ENCODE measurements at places on chromosomes 1 and 21.

DNA sequence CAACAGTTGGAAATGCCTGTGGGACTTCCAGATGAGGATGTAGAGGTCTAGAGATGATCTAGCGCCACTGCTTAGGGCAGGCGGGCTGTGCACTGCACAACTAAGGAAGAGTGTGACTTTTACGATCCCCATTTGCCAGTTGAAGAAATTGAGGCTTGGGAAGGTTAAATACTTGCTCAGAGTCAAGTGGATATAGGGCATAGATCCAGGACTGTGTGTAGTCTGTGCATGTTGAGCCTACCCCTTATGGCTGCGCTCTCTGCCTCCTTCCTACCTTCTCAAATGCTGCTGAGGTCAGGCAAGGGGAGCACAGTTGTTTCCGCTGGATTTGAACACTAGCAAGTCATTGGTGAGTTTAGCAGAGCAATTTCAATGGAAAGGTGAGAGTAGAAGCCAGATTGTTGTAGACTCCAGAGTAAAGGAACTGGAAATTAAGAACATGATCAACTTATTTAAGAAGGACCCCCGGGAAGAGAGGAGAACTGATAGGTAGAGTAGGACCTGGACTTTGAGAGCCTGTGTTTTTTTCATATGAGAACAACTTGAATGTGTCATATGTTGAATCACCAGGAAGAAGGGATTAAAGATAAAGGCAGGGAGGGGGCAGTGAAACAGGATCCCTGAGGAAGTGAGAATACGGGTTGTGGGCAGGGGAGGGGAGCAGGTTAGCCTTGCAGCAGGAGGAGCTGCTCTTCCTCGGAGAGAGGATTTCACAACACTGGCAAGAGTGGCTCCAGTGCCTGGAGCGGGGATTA lies 2.7 kb downstream of the CAPN2 start:
- no peak for DNase-seq

DNA sequence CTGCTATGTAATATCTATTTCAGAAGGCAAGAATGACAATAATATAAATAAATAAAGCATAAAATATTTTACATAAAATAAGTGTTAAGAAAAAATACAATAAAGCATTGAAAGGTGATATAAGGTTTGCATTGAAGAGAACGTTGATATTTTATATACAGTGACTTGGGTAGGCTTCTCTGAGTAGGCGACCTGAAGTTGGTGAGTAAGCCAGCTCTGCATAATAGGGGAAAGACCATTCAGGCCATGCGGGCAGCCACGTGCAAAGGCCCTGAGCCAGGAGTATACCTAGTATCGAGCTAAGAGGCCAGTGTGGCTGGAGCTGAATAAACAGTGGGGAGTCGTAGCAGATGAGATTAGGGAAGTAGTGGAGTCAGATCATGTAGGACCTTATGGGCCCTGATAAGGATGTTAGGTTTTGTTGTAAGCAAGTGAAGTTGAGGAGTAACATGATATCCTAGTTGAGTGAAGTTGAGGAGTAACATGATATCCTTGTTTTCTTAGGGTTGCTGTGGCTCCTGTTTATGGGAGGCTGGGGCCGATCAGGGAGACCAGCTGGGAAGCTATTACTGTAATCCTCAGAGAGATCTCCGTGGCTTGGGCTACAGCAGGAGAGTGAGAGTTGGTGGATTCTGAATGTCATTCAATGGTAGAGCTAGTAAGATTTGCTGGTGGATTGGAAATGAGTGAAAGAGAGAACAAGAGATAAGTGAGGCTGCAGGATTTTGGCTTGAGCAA lies 22.0 kb downstream of the KCNK1 start:
- DNase-seq = no peak

DNA sequence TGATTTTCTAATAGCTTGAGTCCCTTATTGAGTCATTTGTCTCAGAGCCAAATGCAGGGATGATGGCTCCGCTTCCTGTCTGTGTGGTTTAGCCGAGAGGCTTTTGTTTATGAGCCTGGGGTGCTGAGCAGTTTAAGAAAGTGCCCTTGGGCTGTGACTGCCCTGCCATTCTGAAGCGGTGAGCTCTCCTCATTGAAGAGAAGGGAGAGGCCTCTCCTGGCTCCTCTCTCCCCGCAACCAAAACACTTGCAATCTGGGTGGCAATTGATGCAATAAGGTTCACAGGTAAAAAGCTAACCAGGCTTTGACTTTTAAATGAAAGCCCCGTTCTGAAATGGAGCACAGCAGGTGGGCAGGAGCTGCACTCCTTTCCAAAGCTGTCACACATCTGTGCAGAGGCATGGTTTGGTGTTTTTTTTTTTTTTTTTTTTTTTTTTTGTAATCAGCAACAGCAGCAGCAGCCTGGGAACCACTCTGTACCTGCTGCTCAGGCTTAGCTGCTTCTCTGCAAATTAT lies 403.7 kb downstream of the SIPA1L2 start:
- no peak for DNase-seq

DNA sequence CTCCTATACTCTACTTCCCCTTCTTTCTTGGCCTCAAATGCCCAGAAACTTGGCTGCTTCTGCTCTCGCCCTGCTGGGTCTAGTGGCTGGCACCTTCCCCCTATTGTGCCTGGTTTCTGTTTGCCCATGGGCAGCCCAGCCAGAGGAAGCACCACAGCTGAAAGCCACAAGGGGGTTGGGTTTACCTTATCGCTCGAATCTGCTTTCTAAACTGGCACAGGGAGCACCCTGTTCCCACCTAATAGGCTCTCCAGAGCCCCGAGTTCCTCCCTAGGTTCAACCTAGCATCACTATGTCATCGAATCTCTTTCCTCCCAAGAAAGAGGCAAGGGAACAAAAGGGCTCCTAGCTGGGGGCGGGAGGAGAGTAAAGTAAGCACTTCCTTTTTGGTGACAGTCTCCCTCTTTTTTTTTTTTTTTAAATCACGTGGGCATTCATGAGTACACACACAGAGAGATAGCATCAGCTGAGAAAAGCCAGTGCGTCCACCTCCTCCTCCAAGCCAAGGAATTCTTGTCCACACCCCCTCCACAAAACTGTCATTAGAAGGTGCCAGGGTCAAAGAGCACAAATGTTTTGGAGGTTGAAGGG lies 72.8 kb downstream of the PLEKHA6 start:
- no peak for DNase-seq

GRCh38 chr21:25858325-25858724 lies 123.6 kb downstream of the GABPA start:
- DNase-seq = no peak

DNA sequence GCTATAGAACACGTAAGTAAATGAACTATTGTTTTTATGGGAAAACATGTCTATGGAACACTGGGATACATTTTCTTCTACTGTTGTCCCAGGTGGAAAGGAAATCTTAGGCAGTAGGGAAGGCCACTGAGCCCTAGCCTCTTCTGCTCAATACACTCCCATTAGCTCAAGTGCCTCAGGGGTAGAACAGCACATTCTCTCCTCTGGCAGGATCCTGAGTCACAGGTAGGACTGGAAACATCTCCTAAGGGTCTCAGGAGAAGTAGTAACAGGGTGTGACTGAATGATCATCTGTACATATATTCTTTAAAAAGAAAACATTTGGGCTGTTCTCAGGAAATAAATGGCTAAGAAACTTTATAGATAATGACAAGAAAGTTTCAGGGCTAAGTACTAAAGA lies 175.6 kb upstream of the ESRRG start:
- DNase-seq = no peak

GRCh38 chr1:46607345-46608130 lies 3.5 kb upstream of the MKNK1 start:
- DNase-seq = no peak

GRCh38 chr1:31577515-31578192 lies 1.3 kb downstream of the TINAGL1 start:
- DNase-seq = no peak

- DNase-seq = no peak
Measured at GRCh38 chr1:214184992-214185391, 96.0 kb upstream of the SMYD2 start.

- peak; percentile 27 for DNase-seq
Measured at GRCh38 chr21:44942566-44942965, 2.7 kb downstream of the SLX9 start.

DNA sequence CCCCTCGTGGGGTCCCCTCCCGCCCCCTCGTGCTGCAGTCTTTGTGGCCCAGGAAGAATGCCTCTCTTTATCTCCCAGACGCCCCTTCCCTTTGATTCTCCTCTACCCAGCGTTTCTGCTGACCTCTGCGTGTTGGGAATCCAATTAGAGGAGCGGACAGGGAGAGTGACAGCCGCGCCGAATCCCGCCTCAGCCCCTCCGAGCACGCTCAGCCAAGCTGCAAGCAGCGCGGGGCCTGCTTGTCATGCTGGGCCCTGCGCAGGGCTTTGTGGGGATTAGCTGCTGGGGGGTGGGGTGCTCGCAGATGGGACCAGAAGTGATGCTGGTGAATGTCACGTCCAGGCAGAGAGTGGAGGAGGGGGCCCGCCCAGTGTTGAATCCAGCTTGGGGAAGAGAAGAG lies 91.1 kb downstream of the EPHB2 start:
- DNase-seq = no peak

- no peak for DNase-seq
Measured at GRCh38 chr1:169478094-169478672, 7.6 kb downstream of the SLC19A2 start.

GRCh38 chr1:243842161-243842560 lies 7.9 kb downstream of the AKT3 start:
- DNase-seq = no peak

GRCh38 chr1:217525773-217526490 lies 105.0 kb downstream of the GPATCH2 start:
- no peak for DNase-seq

- no peak for DNase-seq
Measured at GRCh38 chr21:36890086-36890485, 76.4 kb downstream of the HLCS start.

DNA sequence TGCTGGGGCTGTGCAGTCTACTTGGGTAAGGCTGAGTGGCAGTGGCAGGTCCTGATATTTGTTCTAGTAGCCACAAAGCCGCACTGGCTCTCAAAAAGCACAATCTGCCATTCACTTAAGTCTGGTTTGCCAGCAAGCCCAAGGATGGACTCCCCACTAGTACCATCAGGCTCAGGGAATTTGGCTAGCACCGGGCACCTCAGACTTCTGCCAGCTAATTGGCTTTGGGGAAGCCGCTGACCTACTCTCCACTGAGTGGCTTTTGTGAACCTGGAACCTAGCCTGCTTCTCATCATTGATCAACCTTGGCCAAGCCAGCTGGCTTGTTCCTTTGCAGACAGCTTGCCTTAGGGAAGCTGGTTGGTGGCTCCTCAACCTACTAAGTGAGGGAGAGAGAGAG lies 83.1 kb downstream of the ESRRG start:
- no peak for DNase-seq

GRCh38 chr1:98733782-98734112 lies 72.2 kb downstream of the SNX7 start:
- no peak for DNase-seq

GRCh38 chr1:117810553-117810952 lies 118.9 kb downstream of the GDAP2 start:
- no peak for DNase-seq

DNA sequence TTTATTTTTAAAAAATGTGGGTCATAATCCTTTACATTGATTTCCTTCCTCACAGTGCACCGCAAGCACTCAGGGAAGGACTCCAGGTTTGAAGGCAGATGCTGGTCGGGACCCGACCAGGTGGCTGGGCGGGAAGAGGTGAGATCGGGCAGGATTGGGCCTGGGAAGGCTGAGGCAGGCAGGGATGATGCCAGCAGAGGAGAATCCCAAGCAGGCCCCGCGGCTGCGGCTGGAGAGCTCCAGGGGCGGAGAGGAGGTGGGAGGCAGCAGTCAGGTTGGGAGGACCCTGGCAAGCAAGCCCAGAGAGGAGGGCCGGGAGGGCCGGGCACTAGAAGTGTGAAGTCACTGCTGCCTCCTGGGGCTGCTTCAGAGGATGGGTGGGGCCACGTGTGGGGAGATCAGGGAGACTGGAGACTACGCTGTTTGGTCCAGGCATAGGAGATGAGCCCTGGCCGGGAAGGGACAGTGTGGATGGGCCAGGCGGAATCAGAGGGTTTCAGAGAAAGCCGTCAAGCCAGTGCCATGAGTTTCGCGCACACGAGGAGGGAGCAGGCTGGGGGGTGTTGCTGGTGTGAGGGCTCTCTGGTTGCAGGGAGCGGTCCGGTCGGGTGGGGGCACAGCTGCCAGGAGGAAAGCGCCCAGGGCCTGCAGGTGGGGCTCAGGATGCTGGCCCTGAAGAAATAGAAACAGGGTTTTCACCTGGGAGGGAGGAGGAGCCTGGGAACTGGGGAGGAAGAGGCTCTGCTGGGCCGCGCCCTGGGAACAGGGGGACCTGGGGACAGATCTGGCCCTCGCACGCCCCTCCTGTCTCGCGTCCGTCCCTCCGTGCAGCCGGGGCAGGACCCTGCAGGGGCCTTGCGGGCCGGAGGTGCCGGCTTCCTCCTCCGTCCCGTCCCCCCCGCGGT lies 888 bp upstream of the COL18A1 start:
- peak; percentile 77 for DNase-seq

- DNase-seq = peak; percentile 88
Measured at GRCh38 chr1:241551759-241552638, 19.8 kb downstream of the KMO start.

- DNase-seq = no peak
Measured at GRCh38 chr1:216884614-216885229, 161.5 kb upstream of the ESRRG start.

DNA sequence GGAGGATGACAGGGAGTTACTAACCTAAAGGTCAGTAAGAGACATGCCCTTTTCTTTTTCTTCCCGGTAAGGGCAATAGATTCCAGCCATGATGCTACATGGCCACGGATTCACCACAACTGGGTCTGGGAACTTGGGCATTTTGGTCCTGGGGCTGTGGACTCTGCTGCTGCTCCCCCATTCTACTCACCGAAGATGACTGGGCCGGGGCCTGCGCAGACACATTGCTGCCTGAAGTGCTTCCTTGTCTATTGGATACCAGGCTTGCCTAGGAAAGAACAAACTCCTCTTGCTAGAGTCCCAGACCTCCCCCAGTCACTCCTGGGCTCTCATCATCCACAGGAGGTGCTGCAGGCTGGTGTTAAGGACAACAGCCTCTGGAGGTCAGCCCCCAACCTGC lies 49.9 kb upstream of the A3GALT2 start:
- DNase-seq = no peak

DNA sequence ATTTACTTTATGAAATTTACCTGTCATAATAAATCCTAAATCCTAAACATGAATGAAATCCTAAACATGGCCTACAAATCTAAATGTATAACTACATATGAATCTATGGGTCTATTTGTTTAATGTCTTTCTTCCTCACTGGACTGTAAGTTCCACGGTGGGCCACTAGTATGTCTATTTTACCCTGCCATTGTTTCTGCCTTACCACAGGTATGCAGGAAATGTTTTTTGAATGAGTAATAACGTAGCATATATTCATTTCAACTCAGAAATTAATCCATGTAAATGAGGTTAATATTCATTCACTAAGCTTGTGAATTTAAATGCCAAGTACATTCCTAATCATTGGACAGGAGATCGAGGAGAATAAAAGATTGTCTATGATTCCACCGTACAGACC lies 35.3 kb downstream of the B3GALNT2 start:
- no peak for DNase-seq

- DNase-seq = no peak
Measured at GRCh38 chr1:218330043-218330623, 15.0 kb upstream of the TGFB2 start.

- DNase-seq = no peak
Measured at GRCh38 chr1:241276391-241276790, 80.6 kb downstream of the RGS7 start.

Measured in spleen (tissue), 13 donors.